B cell (primary cell): ENCODE measurements at places on chromosomes 11 and 22. TPM values are rescaled to one million over a fixed set of nuclear protein-coding genes. Genes with fewer than 3 reads are reported as not detected.

Gene SCGB1D2
- total RNA-seq: not detected in 2 replicates

Gene ENTHD1
- total RNA-seq: not detected in 2 replicates

Gene PKDREJ
- not detected in 2 replicates for total RNA-seq

Gene VWCE
- 0.37 and 0.41 TPM in 2 replicates for total RNA-seq

DNA sequence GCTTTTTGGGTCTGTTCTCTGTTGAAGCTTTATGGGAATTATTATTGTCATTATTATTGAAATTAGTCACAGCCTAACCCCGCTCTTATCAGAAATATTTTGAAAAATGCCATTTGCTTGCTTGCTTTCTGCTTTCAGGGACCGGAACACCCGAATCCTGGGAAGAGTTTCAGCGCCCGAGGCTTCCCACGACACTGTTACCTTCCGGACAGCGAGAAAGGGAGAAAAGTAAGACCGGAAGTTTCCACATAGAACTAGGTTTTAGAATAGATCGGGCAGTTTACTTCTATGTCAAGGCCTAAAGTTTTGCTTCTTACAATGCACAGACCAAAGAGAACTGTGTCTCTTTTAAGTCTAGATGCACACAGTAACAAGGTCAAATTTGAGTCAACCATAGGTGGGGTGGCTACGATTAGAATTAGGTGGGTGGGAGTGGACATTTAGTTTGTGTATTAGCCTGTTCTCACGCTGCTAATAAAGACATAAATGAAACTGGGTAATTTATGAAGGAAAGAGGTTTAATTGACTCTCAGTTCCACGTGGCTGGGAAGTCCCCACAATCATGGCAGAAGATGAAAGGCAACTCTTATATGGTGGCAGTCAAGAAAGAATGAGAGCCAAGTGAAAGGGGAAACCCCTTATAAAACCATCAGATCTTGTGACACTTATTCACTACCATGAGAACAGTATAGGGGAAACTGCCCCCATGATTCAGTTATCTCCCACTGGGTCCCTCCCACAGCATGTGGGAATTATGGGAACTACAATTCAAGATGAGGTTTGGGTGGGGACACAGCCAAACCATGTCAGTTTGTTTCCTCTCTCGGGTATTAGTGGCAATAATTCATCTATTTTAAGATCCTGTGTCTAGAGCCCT is 12.9 kb downstream of the MPEG1 start:
- peak; percentile 77 for DNase-seq

DNA sequence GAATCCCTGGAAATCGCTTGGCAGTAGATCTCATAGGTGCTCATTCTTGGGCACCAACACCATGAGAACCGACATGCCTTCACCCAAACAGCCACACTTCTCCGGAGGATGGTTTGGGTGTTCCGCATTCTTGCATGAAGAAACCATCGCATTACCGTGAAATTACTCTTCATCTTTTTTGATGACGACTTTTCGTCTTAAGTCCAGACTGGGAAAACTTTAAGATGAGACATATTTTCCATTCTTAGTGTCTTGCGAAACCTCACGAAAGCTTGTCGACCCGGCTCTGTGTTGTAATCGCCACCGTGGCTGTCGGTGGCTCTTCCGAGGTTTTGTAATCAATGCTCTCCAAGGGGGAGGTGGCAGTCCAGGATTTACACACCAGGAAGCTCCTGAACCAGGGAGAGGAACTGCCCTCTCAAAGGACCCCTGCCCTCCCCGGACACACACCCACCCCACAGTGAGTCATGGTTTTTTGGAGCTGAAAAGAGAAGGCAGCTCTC is 1.7 kb downstream of the TOM1 start:
- DNase-seq: no peak

DNA sequence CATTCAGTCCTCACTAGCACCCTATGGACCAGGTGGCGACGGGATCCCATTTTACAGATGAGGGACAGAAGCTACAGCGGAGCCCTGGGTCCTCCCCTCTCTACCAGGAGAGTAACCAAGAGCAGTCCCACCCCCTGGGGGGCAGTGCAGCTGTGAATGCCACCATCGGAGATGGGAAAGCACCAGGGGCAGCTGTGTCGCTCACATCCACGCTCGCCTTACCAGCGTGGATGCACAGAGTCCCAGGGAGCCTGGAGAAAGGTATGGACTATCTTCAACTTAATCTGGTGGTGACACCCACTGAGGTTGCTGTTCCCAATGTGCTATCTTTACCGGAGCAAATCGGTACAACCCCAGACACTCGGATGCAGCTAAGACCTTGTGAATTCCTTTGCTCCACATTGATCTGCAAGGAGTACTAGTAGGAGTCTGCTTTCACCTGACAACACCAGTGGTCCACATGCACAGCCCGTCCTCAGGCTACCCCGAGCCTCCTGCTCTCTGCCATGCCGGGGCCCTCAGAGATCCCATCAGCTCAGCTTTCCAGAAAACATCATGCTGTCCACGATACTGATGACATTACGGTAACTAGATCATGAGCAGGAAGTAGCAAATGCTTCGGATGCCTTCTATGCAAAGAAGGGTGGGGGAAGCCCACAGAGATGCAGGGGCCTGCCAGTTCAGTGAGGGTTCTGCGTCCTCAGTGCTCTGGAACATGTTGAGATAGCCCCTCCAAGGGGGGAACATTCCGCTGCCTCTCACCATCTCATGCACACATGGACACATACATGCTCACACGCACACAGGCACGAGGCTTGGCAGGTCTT is 126.0 kb downstream of the CTTN start:
- no peak for DNase-seq

- DNase-seq: no peak
These were observed 300.2 kb downstream of the LARGE1 start for GRCh38 chr22:33620085-33620484.

DNA sequence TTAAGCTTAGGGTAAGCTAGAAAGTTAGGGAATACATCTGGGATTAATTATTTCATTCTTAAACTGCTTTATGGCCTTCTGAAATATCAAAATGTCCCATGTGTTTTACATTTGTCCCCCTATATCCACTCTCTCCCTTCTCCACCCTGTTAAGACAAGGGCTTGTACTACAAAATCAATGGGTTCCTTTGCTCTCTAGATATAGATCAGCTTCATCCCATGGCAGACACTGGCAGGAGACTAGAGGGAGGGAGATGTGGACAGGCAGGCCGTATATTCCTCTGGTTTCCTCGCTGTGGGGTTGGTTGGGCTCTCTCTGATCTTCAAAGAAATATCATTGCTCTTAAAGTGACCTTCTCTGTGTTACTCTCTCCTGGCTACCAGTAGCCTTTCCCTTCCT is 1281.0 kb downstream of the LRRC4C start:
- no peak for DNase-seq

GRCh38 chr11:100831929-100832494 is 144.9 kb downstream of the ARHGAP42 start:
- no peak for DNase-seq

DNA sequence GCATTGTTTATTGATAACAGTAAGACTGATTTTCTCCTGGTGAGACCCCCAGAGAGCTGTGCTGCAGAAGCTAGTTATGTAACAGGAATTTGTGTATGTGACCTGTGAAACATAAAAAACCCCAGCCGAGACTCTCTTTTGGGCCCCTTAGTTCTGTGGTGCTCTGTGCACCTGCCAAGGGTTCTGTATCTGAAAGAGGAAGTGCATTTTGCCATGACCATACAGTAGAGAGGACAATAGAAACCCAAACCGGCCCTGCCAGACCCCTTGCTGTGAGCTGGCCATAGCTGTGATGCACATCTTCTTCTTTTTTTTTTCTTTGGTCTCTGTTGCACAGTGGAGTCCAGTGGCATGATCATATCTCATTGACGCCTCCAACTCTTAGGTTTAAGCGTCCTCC is 31.4 kb upstream of the APOL5 start:
- DNase-seq: peak; percentile 18

GRCh38 chr11:117478926-117479325 is 151.3 kb downstream of the CEP164 start:
- no peak for DNase-seq

DNA sequence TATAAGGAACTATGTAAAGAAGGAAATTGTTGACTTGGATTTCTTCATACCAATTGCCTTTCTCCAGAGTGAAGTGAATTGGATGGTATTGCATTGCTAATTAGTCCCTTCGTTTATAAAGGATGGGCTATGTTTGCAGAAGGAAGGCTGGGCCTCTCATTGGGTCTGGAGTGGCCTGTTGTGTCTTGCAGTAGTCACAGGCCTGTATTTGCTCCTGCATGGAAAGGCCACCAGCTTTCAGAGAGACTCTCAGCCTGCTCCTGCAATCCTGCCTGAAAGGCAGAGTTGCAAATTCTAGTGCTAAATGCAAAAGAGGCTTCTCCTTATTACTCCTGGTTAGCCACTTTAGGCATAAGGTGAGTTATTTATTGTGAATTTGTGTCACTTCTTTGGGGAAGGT is 103.8 kb downstream of the EXT2 start:
- DNase-seq: no peak

DNA sequence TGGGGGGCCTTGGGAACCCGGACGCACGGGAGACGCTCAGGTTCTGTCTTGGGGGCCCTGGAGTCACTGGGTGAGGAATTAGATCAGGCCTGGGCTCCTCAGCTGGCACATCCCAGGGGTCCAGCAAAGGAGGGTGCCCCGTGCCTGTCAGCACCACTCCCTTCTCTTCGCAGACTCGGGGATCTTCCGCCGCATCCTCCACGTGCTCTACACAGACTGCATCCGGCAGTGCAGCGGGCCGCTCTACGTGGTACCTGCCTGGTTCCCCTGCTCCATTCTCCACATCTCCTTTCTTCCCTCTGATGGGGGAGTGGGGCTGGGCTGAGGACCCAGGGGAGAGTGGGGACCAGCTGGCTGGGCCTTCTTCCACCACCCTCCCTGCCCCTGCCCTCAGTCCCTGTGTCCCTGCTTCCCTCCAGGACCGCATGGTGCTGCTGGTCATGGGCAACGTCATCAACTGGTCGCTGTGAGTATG is 6.7 kb upstream of the TAGLN start:
- DNase-seq: no peak

DNA sequence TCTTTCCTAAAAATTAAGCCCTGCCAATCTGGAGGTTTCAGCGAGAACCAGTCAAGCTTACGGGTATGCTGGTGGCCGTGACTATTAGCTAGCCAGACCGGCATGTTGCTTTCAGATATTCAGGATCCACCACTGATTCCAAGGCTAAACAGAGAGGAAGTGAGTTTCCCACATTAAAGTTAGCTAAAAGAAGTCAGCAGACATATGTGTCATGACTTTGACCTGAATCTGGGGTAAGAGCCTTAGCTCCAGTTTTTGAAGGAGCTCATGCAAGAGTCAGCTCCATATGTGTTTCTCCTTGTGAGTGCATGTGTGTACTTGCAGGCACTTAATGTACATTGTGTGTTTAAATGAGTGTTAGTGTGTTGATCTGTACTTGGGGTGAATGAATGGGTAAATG is 1.4 kb downstream of the ZFPL1 start:
- DNase-seq: no peak

GRCh38 chr11:72939031-72939430 is 124.8 kb downstream of the ATG16L2 start:
- no peak for DNase-seq

DNA sequence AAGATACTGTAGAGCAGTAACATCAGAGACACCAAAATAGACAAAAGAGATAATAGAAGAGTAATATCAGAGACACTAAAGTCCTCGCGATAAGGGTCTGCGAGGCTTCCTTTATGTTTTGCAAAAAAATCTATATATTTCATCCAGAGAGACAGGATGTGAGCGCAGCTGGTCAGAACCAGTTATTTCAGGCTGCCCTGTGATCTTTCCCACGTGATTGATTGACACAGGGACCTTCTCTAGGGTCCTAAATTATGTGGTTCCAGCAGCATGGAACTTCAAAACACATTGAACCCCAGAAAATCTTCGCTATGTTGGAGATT is 118.0 kb downstream of the KCNQ1 start:
- no peak for DNase-seq

DNA sequence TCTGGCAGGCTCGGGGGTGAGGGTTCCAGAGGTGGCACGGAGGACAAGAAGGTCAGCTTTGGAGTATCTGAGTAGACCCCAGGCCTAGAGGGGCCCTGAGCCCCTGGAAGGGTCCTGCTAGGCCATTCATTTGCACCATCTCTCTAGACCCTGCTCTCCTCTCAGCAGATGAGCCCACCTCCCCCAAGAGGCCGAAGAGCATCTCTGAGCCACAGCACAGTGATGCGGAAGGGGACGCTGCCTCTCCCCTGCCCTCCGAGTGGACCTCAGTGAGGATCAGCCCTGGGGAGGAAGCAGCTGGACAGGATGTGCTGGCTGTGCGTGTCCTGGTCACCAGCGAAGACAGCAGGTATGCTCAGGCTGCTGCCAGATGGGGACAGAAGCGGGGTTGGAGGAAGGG is 101.6 kb upstream of the PARVA start:
- no peak for DNase-seq

GRCh38 chr11:111515591-111515990 is 1.0 kb downstream of the HOATZ start:
- DNase-seq: no peak

DNA sequence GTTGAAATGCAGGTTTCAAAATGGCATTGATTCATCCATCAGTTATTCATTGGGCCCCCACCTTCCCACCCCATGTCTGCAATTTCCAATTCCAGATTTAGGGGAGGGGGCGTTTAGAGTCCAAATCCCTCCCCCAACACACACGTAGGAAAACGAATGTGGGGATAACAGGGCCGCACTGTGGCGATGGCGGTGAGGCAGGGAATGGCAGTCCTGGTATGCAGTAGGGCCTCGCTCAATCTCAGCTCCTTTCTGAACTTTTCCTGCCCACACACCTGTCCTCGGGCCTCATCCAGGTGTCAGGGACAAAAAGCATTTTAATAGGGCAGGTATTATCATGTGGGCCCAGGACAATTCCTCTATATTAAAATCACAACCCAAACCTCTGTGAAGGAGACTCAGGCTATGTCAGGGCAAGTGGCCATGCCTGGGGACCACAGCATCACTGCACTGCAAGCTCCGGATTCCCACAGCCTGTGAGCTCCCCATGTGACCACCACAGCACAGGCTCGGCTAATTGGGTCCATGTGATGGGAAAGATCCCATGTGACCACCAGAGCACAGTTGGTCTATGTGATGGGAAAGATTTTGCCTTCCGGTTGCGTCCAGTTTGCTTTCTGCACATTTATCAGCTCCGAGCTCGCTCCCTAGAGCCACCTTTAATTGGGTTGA is 44.5 kb downstream of the RTL6 start:
- no peak for DNase-seq
